Activated T-helper 9 cell treated with anti-CD3 and anti-CD28 coated beads, Interleukin-2, amount 50 U/mL, for 16 hours (primary cell): ENCODE measurements at places on chromosomes 4 and X.

GRCh38 chr4:70666369-70666768 is at the start of gene JCHAIN:
Gene JCHAIN, minus strand, starts transcription at chr4:70666508. Its CDS starts 18 bp downstream, at chr4:70666490.
- no peak for DNase-seq

GRCh38 chr4:76589872-76590797 is 155.1 kb downstream of the SHROOM3 start:
- no peak for DNase-seq

- DNase-seq, result no peak
Measured at GRCh38 chrX:649166-649565, 18.6 kb downstream of the SHOX start.

- DNase-seq, result no peak
Measured at GRCh38 chr4:98659741-98660462, 1.5 kb upstream of the TSPAN5 start.

- DNase-seq, result no peak
Measured at GRCh38 chrX:137432609-137433008, 133.3 kb upstream of the ZIC3 start.

DNA sequence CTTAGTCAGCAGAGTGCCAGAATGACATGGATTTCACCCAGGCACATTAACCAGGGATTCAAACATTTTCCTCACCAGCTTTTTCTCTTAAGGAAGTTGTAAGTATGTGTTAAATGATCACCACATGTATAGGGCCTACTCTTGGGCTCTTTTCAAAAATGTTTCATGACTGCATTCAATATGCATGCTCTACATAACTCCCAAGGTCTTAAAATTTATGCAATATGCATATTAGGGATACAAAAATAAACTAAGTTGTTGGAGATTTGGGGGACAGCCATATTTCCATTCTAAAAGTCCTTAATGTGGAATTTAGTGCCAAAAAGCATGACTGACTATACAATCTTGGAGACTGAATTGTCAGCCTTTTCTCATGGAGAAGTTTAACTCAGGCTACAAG is 25.0 kb upstream of the TRPC5OS start:
- no peak for DNase-seq

DNA sequence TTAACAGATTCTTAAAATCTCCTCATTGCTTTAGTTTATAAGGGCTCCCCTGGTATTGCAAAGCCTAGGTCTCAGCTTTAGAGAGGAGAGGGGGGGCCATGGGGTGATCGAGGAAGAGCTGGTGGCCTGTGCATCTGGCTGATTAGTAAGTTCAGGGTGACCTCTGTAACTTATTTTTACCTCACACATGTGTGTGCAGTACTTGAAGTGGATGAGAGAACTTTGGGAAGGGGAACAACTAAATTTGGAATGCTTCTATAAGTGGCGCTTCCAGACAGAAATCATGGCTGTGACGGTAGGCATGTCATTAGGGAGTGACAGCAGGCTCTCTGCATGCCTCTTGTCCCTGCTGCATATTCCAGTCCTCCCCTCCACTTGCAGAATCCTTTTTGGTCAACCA is 41.9 kb downstream of the FRAS1 start:
- DNase-seq, result no peak

DNA sequence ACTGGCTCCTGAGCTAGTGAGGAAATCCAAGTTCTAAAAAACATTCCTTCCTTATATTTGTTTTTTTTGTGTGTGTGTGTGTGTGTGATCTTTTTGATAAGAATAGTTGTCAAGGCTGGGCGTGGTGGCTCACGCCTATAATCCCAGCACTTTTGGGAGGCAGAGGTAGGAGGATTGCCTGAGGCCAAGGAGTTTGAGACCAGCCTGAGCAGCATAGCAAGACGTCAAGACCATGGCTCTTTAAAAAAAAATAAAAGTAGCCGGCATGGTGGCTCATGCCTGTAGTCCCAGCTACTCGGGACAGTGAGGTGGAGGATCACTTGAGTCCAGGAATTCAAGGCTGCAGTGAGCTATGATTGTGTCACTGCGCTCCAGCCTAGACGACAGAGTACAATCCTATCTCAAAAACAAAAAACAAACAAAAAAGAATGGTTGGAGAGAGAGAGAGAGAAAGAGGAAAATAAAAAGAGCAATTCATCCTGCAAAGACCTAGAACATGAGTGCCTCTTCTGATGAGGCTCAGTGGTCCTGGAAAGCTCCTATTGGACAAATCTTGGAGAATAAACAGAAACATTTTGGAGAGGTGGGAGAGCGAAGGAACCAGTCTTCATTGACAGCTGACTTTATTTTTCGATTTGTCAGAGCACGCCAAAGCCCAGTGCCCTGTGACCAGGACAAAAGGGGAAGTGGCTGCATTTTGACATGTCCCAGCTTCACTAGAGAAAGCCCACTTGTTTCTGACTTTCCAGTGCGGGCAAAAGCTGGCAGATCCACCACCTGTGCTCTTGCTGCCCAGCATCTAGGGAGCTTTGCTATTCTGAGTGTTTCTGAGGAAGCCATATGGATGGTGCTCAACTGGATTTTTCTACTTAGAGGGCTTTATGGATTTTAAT is 244.7 kb downstream of the PALLD start:
- DNase-seq, result no peak

GRCh38 chr4:186596850-186597390 is 41.6 kb upstream of the MTNR1A start:
- no peak for DNase-seq

DNA sequence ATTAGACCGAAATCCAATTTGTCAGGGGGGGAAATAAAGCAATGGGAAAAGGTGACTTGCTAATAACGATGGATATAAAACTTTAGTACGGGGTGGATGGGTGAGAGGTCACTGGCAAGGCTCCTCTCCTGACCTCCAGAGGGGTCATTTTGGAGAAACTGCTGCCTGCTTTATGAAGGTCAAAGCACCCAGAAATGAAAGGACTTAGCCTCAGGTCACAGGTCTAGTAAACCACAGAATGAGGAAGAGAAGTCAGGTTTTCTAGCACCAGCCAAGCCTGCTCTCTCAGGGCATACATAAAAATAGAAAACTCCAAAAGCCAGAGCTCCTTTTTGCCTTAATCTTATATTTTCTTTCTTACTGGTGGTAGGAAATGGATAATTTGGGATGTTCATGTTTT is 134.2 kb downstream of the SHROOM3 start:
- DNase-seq, result no peak

GRCh38 chr4:67638136-67638535 is 62.8 kb downstream of the UBA6 start:
- no peak for DNase-seq

DNA sequence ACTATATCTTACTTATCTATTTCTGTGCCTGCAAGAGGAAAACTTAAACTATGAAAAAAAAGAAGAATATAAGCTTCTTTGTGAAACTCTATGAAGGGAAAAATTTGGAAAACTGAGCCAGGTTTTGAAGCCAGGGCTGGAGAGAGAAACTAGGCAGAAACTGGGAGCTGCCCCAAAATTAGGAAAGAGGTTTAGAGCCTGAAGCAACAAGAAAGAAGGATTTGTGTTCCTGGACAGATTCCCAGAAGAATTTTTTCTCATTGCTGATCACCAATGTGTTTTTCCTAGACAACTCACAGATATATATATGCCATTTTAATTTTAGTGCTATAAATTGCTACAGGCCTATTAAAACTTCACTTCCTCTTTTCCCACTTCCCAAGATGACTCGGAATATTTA is 245.0 kb upstream of the GEMIN8 start:
- no peak for DNase-seq

GRCh38 chrX:132505116-132505515 is 16.3 kb upstream of the MBNL3 start:
- no peak for DNase-seq

DNA sequence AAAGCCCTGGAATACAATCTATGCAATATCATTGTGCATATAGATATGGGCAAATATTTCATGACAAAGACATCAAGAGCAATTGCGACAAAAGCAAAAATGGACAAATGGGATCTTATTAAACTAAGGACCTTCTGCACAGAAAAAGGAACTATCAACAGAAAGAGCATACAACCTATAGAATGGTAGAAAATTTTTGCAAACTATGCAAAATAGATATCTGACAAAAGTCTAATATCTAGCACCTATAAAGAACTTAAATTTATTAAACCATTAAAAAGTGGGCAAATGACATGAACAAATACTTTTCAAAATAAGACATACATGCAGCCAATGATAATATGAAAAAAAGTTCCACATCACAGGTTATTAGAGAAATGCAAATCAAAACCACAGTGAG is 312.9 kb downstream of the GLUD2 start:
- DNase-seq, result no peak

- DNase-seq, result no peak
Measured at GRCh38 chr4:84498203-84498934, 723 bp downstream of the NKX6-1 start.

DNA sequence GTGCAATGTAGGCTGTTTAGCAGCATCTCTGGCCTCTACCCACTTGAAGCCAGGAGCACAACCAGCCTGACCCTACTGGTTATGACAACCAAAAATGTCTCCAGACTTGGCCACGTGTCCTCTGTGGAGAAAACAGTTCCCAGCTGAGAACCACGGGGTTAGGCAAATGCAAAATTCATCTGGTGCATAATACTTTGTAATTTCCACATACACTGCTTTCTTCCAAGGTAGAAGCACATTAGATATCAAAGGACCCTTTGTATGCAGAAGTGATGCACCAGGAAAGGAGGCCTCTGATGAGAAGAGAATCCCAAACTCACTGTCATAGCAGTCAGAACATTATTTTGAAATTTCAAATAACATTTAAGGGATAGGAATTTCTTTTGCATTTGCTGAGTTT is 26.3 kb downstream of the MFAP3L start:
- DNase-seq, result no peak

- no peak for DNase-seq
Measured at GRCh38 chrX:152989292-152989658, 4.6 kb downstream of the PNMA5 start.

GRCh38 chr4:168021666-168022065 is 70.7 kb upstream of the ANXA10 start:
- DNase-seq, result no peak

DNA sequence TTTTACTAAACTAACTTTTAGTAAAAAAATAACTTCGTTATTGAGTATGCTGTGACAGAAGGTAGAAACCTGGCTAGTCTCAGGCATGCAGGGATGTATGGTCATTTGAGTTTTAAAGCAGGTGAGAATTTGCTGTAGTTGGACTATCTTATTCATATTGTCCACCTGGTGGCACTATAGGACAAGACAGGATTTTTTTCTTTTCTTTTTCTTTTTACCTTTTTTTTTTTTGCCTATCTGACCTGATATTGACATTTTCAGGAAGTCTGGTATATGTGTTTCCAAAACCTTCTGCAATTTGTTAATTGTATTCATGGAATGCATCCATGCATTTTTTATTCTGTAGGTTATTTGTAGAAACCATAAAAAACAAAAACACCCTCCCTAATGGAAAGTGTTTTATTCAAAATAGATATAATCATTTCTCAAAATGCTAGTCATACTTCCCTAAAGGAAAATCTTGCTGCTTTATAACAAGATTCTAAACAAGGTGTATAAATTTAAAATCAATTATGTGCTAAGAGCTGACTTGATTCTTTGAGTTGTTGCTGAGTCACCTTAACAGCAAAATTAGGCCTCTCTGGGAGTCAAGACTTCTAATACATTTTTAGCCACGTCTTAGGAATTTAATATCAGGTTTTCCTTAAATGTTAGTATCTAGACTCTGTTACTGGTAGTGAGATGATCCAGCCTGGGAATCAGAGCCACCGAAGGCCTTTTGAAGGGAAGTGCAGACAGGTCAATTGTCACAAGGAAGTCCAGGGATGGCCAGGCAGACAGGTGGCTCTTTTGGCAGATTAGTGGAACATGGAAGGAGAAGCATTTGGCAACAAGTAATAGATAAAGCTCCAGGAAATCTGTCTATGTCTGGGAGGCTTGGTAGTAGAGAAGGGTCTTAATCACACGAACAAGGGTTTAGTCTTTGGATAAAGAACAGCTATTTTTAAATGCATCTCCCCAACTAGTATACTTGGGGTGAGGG is 201.3 kb upstream of the GNPDA2 start:
- no peak for DNase-seq

GRCh38 chr4:53014881-53015280 is 152.8 kb downstream of the RASL11B start:
- DNase-seq, result no peak

DNA sequence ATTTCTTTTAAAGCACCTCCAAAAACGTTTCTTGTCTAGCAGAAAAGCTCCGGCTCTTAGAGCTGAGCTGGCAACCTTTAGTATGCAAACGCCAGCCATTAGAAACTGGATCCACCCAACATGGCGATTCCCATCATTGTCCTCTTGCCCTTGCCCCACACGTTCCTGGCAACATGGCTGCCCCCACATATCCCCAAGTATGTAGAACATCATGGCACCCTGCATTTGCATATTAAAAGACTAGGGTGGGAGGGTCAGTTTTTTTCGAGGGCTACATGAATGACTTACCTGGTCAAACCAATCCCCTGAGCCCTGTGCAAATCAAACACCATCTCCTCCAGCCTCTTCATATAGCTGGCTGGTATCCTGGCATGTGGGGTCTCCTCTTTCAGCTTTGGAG is 82.2 kb upstream of the HELT start:
- no peak for DNase-seq

DNA sequence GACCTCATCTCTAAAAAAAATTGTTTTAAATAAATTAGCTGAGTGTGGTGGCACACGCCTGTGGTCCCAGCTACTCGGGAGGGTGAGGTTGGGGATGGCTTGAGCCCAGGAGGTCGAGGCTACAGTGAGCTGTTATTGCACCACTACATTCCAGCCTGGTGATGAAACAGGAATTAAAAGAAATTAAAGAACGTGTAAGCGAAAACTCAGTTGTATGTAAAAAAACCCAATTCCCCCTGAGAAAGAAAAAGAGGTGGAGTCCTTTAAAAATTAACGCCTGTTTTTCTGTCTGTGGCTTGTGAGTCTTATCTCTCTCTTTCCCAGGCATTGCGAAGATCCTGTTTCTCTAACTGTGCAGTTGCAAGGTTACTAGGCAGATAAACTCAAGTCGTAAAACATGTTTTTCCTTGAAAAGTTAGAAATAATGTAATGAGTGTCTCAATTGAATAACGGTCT is 22.1 kb downstream of the EPGN start:
- DNase-seq, result no peak

DNA sequence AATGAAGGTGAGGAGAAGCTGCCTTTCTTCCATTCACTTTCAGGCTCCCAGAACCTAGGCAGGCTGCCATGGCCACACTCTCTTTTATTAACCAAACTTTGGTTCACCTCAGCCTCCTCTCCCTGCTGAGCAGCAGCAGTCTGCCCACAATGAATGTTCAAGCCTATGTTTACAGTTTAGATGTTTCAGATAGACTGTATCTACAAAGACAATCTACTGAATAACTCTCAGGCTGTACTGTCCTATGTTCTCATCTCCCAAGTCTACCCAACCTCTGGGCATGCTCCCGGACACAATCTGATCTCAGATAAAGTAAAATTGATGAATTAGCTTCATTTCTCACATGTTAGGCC is 59.2 kb upstream of the TMEM164 start:
- no peak for DNase-seq

GRCh38 chr4:169634975-169635374 is 14.6 kb downstream of the CLCN3 start:
- no peak for DNase-seq

DNA sequence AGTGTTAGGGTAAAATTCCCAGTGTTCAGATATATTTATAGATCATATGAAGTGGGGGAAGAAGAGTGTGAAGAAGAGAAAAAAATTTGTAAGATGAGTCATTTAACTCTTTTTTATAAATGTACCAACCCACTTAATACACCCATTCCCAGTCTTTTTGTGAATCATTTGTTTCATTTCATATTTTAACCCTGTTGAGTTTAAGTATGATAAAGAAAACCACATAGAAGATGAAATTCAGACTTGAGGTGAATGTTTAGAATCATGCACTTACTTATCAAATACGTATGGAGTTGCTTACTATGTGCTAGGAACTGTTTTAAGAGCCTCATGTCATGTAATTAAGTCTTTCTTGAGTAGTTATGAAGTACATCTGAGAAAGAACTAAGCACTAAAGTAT is 56.6 kb upstream of the DAPP1 start:
- no peak for DNase-seq
